CD4-positive, CD25-positive, alpha-beta regulatory T cell (primary cell): ENCODE measurements at places on chromosomes 12 and 14.

DNA sequence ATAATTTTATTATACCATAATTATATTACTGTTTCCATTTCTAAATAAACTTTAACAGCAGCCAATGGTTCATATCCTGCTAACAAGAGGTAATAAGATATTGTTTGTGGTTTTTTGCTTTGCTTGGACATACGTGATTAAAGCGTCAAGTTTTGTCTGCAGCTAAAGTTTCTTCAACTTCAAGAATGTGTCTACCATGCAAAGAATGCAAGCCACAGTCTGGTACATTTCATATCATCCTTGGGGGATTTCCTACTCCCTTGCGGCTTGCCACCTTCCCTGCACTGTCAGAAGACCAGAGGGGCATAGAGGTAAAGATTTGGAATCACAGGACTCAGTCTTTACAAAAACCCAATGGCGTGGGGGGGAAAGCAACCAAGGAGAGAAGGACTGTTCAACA, 125.2 kb downstream of the MED13L start:
- DNase-seq: no peak

GRCh38 chr14:103101963-103102688, 7.6 kb downstream of the EXOC3L4 start:
- DNase-seq: no peak

- peak; percentile 96 for DNase-seq
These were observed at the start of gene MRPL52 for GRCh38 chr14:22829661-22830442. Gene MRPL52, plus strand, starts transcription at chr14:22829887. Its CDS starts 26 bp downstream, at chr14:22829913.

DNA sequence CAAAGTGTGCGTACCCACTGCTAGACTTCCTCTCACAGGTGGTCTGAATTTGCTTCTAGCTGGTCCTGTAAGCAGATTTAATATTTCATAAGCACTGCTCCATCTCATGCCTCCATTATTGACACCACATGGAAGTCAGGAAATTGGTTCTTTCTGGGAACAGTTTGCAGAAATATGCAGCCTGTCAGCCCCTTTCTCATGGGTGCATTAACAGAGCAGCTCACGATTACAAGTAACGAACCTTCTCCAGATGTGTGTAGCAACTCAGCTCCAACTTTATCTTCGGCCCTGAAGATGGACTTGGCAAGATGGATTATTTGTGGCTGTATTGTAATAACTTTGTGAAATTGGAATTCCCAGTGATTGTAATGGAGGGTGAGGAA, 214.5 kb upstream of the DDHD1 start:
- no peak for DNase-seq

GRCh38 chr14:103444837-103445524, 59.8 kb downstream of the MARK3 start:
- no peak for DNase-seq

DNA sequence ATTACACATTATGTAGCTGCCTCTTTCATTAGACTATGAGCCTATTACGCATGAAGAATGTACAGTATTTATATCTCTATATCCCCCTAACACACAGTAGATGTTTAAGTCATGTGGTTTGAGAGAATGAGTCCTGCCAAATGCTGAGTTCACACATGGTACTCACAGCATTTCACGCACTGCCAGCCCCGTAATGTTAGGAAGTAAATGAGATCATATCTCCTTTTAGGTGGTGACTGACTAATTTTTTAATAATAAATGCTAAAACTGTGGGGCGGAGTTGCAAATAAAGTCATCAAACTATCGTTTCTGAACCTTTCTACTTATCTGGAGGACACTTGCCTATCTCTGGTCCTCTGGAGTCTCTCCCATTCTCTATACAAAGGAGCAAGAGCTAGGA, 343.8 kb downstream of the ADAMTS20 start:
- DNase-seq: no peak
